ENCODE measurements at places on chromosomes 6 and 20.

DNA sequence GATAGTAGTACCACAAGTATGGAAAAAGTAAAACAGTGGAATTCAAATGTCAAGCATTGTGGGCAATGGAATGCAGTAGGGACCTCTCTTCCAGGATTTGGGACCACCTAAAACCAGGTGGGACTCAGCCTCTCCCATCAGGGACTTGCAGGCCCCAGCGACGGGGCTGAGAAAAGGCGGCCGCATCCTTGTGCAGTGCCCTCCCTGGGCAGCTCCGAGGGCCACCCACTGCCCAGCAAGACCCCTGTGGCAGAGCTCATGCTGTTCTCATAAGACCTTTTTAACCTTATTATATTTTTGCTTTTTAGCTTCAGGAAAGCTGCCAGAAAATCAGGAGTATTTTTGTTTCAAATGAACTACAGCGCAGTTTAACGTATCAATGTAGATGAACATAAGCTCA is 142.6 kb upstream of the RPS6KA2 start:
- no peak for DNase-seq

- DNase-seq = no peak
Measured at GRCh38 chr6:33017694-33018353, 8.4 kb upstream of the HLA-DOA start.

- DNase-seq = no peak
Measured at GRCh38 chr6:21972516-21972915, 324.3 kb downstream of the PRL start.

GRCh38 chr6:38801305-38801704 is 86.2 kb downstream of the DNAH8 start:
- DNase-seq = no peak

- no peak for DNase-seq
Measured at GRCh38 chr6:120173250-120173649, 823.7 kb upstream of the MAN1A1 start.

DNA sequence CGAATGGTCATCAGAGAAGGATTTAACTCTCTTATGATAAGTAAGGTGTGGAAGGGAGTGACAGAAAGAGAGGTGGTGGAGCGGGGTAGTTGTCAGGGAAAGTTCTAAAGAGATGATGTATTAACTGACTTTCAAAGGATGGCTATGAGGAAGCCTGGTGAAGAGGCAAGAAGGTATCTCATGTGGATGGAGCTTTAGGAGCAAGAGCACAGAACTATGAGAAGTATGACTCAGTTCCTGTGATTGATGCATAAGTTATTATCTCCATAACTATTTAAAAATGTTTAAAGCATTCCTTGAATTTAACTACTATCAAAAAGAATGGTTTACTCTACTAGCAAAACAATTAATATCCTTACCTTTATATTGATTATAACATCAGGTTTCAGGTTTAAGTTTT is 28.8 kb downstream of the AK9 start:
- no peak for DNase-seq

DNA sequence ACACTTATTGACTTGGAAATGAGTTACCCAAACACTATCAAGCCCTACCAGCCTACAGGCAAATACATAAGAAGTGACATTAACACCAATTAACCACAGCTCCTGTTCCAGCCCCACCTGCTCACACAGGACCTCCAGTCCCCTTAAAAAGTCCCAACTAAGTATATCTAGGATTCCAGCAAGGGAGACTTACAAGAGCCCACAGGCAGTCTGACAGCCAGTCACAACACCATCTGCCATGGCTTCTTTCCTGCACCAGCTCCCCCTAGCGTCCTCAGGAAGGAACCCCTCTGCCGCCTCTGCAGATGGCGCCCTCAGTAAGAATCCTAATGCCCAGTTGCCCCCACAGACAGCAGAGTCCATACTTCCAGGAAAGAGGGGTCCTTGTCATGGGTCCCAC is 122.1 kb downstream of the HIVEP2 start:
- no peak for DNase-seq

DNA sequence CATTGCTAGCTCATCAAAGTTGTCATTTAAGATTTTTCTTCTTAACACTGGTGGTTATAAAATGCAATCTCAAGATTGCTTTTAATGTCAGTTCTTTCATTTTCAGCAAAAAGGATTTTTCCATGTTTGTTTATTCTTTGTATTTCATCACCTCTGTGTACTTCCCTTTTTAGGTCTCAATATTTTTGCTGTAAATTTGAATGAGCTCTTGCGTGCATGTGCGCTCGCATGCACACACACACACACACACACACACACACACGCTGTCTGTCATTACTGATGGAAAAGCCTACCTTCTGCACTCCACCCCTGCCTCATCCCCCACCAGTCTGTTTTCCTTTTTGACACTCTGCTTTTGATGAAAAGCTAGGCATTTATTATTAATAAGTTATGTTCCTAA is 85.3 kb upstream of the FYN start:
- no peak for DNase-seq

DNA sequence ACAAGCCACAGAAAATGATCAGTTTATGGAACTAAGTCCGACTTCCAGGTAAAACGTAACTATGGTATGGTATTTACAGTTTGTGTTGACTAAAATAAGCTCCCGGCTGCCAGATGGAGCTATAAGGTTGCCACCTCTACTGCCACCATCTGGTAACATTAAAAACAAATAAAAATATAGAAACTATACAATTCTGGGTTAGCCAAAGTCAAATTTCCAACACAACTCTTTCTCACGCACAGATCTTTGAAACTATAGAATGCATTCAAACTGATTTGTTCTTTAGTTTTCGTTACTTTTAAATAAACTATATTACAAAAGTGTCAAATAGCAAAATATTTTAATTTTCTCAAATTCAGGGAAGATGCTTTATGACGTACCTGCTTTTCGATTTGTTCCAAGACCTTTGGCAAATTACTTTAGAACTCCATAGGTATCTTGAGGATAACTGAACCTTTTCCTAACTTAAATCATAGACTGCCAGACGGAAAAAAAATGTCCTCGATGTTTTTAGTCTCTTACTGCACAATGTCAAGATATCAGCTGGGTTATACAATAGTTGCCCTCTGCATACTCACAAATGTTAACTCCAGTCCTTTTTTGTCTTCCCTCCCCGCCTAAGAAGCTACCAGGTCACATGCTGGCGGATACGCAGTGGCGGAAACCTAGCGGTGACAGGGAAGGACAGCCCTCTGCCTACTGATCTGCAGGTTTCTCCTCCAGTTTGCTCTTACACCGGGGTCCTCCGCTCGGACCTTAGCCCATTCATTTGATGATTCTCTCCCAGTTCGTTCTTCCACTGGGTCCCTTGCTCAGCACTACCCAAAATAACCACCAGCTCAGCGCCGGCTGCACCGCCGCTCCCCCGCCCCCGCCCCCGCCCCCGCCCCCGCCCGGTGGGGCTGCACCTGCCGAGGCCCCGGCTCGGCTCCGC is 888 bp downstream of the SLC17A5 start:
- peak; percentile 10 for DNase-seq

GRCh38 chr20:21303872-21304586 is 898 bp downstream of the XRN2 start:
- DNase-seq = no peak

DNA sequence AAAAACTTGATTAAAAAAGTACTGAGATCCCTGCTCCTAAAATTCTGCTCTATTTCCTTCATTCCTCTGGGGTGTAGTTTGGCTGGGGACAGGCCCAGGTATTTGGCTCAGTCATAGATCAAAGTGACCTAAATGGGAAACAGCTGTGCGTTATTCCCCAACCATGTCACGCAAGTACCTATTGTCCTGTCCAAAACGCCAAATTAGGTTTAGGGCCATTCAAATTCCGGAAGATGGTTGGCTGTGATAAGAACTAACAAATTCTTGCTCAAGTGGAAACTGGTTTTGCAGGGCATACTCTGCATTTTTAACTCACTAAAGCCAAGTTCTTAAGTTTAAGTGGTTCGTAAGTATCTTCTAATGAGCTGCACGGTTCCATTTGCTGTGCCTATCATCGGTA is 147.6 kb upstream of the TMEM170B start:
- DNase-seq = no peak

DNA sequence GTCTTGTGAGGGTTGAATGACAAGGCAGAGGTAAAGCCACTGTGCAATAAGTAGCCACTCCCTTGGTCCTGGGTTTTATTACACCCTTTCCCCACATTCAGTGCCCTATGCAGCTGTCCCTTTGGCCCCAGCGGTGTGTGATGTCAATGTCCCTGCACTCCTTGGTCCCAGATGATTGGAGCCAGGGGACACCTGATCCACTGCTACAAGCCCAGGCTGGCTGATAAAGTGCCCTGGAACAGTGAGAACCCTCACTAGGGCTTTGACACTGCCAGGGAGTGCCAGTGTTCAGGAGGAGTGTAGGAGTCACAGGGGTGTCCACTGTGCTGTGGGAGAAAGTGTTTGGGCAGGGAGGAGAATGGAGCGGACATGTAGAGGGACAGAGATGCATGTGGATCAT is 30.4 kb downstream of the GABRR1 start:
- DNase-seq = no peak

GRCh38 chr20:8744228-8744844 is 324.6 kb upstream of the PLCB4 start:
- no peak for DNase-seq

- no peak for DNase-seq
Measured at GRCh38 chr6:72631480-72631879, 9.6 kb downstream of the KCNQ5 start.

DNA sequence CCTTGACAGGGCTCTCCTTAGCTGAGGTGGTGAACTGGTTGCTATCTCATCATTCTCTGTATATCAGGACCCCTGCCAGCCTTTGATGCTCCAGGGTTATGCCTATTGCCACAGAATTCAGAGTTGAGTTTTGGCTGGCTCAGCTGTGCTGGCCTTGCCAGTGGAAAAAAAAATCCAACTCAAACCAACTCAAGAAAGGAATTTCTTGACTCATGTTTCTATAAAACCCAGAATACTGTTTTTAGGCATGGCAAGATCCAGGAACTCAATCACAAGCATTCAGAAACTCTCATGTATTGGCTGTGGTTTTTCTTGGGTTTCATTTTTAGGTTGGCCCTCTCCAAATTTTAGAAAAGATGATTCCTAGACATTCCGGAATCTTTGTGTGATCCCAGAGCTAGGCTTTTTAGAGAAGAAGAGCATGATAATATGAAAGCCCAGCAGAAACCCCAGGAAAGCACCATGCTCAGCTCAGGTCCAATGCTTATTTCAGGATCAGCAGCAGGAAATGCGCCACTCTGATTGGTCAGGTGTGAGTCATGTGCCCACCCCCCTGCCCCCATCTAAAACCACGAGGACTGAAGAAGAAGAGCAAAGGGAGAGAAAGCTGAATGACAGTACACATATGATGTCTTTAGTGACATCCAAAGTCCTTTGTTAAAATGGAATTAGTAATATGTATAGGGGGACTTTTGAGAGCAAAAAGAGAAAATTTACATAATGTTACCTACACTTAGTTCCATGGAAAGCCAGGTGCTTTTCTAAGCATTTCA is 122.9 kb downstream of the RNF144B start:
- no peak for DNase-seq

DNA sequence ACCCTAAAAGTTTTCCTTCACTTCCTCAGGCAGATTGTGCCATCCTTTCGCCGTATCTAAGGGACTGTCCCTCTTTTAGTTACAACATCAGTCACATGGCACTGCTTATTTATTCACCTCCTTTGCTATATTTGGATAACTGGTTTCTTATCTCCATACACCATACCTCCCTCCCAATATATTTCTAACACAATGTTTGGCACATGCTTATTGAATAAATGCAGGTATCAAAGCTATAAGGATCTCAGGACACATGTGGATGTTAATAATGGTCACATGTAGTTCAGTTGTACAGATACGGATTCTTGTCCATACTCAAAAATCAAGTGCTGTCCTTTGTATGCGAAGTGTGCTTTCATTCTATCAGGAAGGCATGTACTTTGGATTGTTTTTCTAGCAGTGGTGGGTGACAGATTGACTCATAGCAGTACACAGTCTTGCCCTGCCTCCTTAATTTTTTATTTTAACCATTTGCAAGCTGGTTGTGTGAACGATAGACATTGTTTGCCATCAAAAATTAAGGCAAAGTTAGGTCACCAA is 407.1 kb upstream of the RUNX2 start:
- DNase-seq = no peak

GRCh38 chr6:111591370-111591900 is 14.2 kb downstream of the TRAF3IP2 start:
- DNase-seq = no peak

Data from activated CD8-positive, alpha-beta memory T cell treated with anti-CD3 and anti-CD28 coated beads for 4 hours (primary cell).